ENCODE measurements at places on chromosomes 7 and 10. TPM values are rescaled to one million over a fixed set of nuclear protein-coding genes. Genes with fewer than 3 reads are reported as not detected.
A peak's percentile ranks its signal among the peaks of the same experiment; 100 is the strongest.

COMMD3 gene
- total RNA-seq, result 26.4 TPM

GRM3 gene
- not detected for total RNA-seq

SYT15 gene
- 1.2 TPM for total RNA-seq

ACSL5 gene
- 1.8 TPM for total RNA-seq

GDF10 gene
- total RNA-seq, result 0.22 TPM

PHTF2 gene
- 29.9 TPM for total RNA-seq

STK31 gene
- not detected for total RNA-seq

ACTA2 gene
- 161 TPM for total RNA-seq

MICALL2 gene
- 10.6 TPM for total RNA-seq

DNA sequence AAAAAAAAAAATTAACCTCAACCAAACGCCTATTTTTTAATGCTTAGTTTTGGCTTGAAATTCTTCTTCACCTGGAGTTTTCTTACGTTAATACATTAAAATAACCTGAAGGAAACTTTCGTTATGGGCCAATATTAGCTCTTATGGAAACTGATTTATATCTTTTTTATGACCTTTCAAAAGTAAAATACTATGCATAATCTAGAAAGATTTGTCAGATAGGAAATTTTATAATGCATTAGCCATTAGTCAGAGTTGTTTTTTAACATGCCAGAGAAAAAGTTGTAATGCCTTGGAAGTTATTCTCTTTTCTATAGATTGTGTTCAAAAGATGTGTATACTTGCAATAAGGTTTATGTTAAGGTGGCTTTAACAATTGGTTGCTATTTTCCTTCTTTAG lies 34.3 kb upstream of the ARL4A start:
- H3K4me1 ChIP-seq, result peaks cover 10% of the 10 kb centered on the region
- H3K27ac ChIP-seq, result no peak overlapping the region
- H3K36me3 ChIP-seq, result no peaks in the 10 kb centered on the region
- peak; percentile 20 for DNase-seq
- no peak overlapping the region for H3K4me3 ChIP-seq

DNA sequence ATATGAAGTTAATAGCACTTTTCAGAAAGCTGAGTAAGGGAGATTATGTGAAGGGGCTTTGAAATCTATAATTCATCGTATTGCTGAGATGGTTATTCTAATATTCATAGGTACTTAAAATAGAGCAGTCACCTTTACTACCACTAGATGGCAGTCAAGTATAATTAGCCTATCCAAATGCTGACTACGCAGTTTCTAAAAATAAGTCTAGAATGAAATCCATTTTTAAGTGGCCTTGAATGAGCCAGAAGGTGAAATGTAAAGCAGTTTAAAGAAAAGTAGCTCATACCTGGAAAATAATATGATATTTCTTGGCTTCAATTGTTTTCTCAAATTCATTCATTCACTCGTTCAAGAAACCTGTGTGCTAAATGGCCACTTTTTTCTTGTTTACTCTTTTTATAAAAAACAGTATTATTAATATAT lies 1277.1 kb downstream of the GATA3 start:
- no peaks in the 10 kb centered on the region for H3K36me3 ChIP-seq
- H3K27me3 ChIP-seq, result peaks cover 8% of the 10 kb centered on the region
- H3K4me3 ChIP-seq, result no peak overlapping the region
- no peak overlapping the region for H3K27ac ChIP-seq
- peak; percentile 69 for DNase-seq

DNA sequence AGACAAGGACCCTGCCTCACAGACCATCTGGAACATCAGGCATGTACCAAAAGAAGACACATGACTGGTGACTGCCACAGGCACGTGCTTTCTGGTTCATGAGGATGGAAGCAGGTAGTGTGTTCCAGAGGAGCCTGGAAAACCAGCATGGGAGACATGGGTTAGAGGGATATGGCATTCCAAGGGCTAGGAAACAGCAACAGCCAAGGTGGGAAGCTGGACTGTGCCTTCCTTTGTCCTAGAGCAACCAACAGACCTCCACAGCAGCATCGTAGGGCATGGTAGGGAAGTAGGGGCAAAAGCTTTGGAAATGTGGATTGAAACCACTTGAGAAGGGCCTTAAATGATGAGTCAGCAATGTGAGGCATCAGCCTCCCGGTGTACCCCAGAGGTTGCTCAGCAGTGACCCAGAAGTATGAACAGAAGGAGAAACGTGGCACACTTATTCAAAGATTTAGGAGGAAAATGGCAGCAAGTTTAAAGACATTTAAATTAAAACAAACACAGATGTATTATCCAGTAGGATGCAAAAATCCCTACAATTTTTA lies 51.0 kb downstream of the PRLHR start:
- H3K36me3 ChIP-seq, result no peaks in the 10 kb centered on the region
- no peak for DNase-seq
- H3K27ac ChIP-seq, result no peak overlapping the region
- H3K4me1 ChIP-seq, result no peaks in the 10 kb centered on the region

- no peaks in the 10 kb centered on the region for H3K4me1 ChIP-seq
- no peak overlapping the region for H3K27ac ChIP-seq
- no peaks in the 10 kb centered on the region for H3K27me3 ChIP-seq
- DNase-seq, result no peak
These were observed 13.2 kb downstream of the IL2RA start for GRCh38 chr10:6049031-6049400.

DNA sequence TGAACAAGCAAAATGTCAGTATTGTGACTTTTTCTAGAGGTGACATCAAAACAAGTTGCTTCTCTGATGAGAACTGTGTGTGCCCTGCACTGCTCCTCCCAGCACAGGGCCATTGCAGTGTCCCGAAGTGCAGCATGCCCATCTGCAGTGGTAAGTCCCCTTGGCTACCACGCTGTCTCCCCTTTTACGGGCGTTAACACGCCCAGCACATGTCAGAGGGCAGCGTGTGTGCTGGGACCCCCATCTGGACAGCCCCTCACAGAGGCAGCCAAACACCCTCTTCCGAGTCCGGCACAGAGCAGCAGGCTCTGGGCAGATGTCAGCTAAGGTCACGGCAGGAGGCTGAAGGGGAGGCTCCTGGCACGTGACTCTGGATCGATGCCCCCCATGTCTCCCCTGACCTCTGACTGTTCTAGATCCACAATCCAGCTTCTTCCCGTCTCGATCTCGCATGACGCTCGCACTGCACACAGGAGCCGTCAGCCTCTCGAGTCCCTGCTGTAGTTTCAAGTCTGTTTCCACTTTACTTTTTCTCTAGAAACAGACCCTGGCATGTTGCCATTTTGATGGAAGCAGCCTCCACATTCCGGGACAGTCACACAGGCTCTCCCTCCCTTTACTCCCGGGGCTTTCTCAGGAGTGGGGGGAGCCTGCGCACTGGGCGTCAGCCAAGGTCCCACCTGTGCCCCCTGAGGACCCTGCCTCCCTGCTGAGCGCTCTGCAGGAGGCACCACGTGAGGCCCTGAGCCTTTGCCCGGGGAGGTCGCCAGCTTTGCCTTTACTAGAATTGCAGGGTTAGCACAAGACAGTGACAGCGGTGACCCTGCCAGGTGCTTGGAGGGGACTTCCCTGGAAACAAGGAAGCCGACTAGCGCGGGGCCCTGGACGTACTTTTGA lies 133.8 kb downstream of the TCERG1L start:
- H3K4me3 ChIP-seq, result no peak overlapping the region
- H3K27ac ChIP-seq, result no peak overlapping the region
- no peaks in the 10 kb centered on the region for H3K27me3 ChIP-seq
- H3K36me3 ChIP-seq, result no peaks in the 10 kb centered on the region
- no peak for DNase-seq
- no peaks in the 10 kb centered on the region for H3K4me1 ChIP-seq

GRCh38 chr7:114802632-114803031 lies 119.3 kb upstream of the MDFIC start:
- H3K36me3 ChIP-seq, result no peaks in the 10 kb centered on the region
- no peak overlapping the region for H3K27ac ChIP-seq
- no peaks in the 10 kb centered on the region for H3K4me1 ChIP-seq
- no peak overlapping the region for H3K4me3 ChIP-seq

DNA sequence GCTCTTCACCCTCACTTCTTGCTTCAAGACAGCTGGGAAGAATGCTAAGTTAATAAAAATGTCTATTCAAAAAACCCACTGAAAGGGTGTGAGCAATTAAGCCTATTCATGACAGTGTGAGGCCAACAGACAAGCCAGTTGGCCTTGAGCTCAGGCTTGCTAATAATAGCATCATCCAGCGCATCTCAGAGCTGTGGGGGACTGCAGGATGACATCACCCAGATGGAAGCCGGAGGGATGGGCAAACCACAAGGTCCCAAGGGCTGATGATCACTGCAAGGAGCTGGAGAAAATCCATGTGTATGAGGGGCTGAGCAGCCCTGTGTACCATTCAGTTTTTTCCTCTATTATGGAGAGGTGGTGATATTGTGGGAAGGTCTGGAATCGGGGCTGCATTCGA lies 770.4 kb downstream of the TNS3 start:
- DNase-seq, result peak; percentile 98
- peak overlapping the region; percentile 85 for H3K27ac ChIP-seq
- no peaks in the 10 kb centered on the region for H3K27me3 ChIP-seq
- H3K4me3 ChIP-seq, result peak overlapping the region; percentile 27
- peaks cover 41% of the 10 kb centered on the region for H3K4me1 ChIP-seq
- no peaks in the 10 kb centered on the region for H3K36me3 ChIP-seq

DNA sequence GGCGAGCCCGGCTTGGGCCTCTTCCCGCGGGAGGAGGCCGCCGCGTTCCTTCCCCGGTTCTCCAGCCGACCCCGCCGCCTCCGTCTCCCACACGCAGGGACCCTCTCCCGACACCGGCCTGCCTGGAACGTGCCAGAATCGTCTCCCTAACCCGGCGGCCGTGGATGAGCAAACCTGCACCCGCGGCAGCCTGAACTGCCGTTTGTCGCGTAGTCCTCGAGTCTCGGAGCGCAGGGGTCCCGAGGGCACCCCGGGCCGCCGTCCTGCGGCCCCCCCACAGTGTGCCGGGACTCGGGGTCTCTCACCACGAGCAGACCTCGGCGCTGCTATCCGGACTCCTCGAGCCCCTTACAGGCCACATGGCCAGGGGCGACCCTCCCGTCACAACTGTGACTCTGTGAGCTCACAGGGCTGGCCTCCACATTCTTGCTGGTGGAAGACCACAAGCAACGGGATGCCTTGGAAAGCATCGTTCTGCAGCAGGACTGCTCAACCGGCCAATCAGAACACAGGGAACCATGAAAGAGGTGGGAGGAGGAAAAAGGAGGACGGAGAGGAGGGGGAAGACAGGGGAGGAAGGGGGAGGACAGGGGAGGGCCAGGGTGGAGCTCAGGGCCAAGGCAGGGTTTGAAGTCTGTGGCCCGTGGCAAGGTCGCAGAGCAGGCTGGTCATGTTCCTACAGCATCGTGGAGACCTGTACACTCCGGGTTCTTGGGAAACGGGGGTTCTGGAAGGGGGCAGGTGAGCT lies 276.9 kb downstream of the DNAJB6 start:
- H3K27me3 ChIP-seq, result no peaks in the 10 kb centered on the region
- DNase-seq, result no peak
- H3K27ac ChIP-seq, result no peak overlapping the region
- no peaks in the 10 kb centered on the region for H3K4me1 ChIP-seq

DNA sequence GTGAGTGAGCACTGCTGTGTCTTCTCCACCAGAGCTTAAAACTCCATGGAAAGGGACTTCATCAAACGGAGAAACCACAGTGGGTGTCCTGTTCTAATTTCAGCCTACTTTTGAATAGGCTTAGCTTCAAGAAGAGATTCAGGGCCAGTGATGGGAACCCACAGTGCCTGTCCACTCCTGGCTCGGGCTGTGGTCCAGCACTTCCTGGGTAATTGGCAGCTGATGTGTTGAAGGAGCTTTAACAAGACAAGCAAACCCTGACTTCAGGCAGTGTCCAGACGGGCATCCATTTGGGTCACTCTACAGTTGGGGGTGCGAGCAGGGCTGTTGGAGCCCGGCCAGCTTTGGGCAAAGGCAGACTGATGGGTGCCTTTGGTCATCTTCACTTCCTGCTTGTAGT lies 14.5 kb downstream of the VWC2 start:
- no peak overlapping the region for H3K27ac ChIP-seq
- DNase-seq, result no peak
- no peaks in the 10 kb centered on the region for H3K27me3 ChIP-seq
- no peaks in the 10 kb centered on the region for H3K36me3 ChIP-seq
- H3K4me3 ChIP-seq, result no peak overlapping the region

DNA sequence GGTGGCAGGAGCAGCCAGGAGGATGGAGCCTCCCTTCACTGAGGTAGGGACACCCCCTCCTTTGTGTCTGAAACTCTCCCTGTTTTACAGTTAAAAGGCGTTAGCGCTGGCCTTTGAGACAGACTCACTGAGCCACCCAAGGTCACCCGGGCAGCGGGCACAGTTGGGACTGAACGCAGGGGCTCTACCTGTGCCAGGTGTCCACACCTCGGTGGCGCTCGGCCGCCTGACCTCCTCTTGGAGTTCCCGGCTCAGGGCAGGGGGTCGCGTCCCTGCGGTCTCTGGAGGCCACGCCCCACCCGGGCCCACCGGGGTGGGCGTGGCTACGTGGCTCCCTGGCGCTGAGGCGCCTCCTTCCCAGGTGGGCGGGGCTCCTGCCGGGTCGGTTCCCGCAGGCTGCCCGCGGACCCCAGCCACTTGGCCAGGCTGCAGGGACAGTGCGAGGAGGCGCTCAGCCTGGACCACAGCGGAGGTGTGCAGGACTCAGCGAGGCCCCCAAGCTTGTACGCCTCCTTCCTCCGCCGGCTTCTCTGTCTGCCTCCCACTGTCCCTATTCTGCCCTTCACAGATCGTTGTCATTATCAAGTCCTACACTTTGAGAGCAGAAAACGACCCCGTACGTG lies 39.9 kb upstream of the LEP start:
- H3K27ac ChIP-seq, result no peak overlapping the region
- H3K36me3 ChIP-seq, result no peaks in the 10 kb centered on the region
- H3K27me3 ChIP-seq, result peaks cover 34% of the 10 kb centered on the region
- DNase-seq, result no peak
- H3K4me1 ChIP-seq, result no peaks in the 10 kb centered on the region

DNA sequence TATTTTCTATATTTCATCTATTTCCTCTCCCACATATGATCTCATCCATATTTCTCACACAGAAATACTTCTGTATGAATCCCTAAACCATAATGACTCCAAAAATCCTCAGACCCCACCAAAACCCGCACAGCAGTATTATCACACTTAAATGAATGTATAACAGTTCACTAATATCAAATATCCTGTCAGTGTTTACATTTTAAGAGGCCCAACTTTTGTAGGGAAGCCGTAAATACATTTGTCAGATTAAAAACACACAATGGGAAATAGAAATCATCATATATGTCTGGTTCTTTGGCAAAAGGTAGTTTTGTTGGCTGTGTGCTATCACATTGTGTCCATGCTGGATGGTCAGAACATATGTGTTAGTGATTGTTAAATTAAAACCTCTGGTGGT lies 4.2 kb downstream of the AUTS2 start:
- H3K4me1 ChIP-seq, result no peaks in the 10 kb centered on the region
- DNase-seq, result no peak
- no peak overlapping the region for H3K4me3 ChIP-seq
- no peak overlapping the region for H3K27ac ChIP-seq

DNA sequence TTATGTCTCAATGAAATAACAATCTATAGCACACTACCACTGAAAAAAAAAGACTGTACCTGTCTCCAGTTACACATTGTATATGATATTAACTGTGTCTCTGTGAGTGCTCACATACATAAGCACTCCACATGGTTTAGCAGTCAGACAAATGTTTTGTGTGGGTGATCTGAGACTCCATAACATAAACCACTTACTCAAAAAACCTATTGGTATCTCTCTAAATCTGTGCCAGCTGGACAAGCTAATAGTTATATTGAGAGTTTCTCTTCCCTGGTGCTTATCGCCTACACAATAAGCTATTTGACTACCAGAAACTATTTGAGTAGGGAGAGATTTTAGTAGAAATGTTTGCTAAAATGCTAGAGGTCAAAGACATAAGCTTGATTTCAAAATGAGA lies 190.1 kb upstream of the AGR3 start:
- H3K27me3 ChIP-seq, result no peaks in the 10 kb centered on the region
- no peak overlapping the region for H3K4me3 ChIP-seq
- H3K4me1 ChIP-seq, result no peaks in the 10 kb centered on the region
- H3K36me3 ChIP-seq, result no peaks in the 10 kb centered on the region
- DNase-seq, result no peak
